ENCODE measurements at places on chromosomes 2 and 18.

- no peak for DNase-seq
Observed at GRCh38 chr18:23453680-23454058, 582 bp downstream of the RIOK3 start.

DNA sequence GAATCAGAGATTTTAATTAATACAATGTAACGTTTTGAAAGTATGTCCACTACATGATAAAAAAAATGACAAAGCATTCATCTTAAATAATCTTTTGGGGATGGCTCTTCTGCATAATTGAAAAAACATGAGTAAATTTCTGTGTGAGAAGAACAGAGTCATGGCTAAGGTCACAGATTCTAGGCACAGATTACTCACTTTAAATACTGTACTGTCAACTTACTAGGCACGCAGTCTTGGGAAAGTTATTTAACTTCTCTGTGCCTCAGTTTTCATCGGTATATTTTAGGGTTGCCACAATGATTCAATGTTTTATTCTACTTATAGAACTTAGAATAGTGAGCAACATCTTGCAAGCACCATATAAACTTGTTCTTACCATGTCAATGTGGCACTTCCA, 49.2 kb downstream of the TMEFF2 start:
- no peak for DNase-seq

- no peak for DNase-seq
Observed at GRCh38 chr2:169525434-169525833, 15.9 kb downstream of the KLHL41 start.

DNA sequence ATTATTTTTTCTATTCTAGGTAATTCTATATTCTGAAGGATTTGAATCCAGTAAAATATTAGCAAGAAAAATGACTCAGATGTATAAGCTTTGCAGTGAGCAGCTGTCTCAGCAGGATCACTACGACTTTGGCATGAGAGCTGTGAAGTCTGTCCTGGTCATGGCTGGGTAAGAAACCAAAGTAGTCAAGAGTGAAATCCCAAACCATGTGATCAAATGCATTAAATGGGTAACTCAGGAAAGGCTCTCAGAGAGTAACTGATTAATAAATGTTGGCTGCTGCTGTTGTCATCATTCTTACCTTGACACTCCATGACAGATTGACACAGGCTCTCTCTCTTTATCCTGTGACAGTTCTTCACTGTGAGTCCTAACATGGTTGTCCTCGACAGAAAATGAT, 124.1 kb downstream of the DNAH6 start:
- DNase-seq, result no peak

DNA sequence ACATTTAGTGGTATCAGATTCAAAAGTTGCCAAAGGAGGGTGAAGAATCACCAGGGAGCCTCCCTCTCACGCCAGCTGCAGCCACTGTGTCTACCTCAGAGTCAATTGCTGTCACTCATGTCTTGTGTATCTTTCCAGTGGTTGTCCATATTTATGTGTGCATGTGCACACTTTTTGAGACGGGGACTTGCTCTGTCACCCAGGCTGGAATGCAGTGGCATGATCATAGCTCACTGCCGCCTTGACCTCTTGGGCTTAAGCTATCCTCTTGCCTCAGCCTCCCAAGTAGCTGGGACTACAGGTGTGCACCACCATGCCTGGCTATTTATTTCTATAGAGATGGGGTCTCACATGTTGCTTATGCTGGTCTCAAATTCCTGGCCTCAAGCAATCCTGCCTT, 4.0 kb downstream of the MOCOS start:
- DNase-seq, result no peak

GRCh38 chr18:37711766-37712505, 146.3 kb upstream of the CELF4 start:
- no peak for DNase-seq

DNA sequence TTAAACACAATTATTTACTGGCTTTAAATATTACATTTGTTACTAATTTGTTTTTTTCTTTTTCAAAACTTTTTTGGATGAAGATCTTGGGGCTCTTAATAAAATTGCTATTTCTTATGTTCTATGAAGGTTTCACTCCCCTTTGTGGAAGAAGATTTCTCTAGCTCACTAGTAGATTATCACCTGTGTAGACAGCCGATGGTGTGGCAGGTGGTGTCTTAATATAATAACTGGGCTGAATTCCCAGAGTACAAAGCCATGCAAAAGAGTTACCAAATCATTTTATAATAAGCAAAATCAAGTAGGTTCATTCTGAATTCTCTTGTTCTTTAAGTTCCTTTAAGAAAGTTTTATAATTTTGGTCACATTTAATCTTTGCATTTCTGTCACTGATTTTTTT, 233.7 kb downstream of the CCDC102B start:
- no peak for DNase-seq

DNA sequence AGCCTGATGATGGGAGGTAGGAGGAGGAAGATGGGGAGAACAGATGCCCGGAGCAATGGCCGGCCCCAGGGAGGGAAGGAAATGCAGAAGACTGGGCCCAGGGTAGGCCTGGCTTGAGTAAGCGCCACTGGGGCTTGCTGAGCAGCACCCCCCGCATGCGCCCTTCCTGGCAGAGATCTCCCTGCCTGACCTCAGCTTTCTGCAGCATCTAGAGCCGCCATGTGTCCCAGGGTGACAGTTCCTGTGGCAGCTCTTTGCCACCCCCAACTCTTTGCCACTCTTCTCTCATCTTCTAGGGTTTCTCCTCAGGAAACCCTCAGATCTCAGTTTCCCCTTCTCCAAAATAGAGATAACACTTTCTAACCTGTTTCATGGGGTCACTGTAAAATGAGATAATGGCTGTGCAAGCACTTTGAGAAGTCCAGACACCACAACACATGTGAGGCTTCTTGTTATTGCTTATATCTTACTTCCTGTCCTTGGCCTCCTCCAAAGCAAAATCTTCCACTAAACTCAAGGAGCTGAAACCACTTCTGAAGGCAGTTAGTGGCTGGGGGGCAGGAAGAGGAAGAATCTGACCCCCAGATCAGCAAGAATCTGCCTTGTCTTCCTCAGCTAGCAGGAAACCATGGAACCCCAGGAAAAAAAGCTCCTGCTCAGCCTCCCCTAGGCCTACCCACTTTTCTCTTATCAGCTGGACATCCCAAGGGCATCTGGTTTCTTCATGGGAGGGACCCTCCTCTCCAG, 64.9 kb downstream of the EPAS1 start:
- DNase-seq, result no peak

- DNase-seq, result no peak
Observed at GRCh38 chr2:240368781-240369331, 66.6 kb upstream of the GPC1 start.

- no peak for DNase-seq
Observed at GRCh38 chr2:128628206-128628605, 309.5 kb upstream of the HS6ST1 start.

GRCh38 chr2:228699400-228699799, 517.9 kb upstream of the SPHKAP start:
- DNase-seq, result no peak

DNA sequence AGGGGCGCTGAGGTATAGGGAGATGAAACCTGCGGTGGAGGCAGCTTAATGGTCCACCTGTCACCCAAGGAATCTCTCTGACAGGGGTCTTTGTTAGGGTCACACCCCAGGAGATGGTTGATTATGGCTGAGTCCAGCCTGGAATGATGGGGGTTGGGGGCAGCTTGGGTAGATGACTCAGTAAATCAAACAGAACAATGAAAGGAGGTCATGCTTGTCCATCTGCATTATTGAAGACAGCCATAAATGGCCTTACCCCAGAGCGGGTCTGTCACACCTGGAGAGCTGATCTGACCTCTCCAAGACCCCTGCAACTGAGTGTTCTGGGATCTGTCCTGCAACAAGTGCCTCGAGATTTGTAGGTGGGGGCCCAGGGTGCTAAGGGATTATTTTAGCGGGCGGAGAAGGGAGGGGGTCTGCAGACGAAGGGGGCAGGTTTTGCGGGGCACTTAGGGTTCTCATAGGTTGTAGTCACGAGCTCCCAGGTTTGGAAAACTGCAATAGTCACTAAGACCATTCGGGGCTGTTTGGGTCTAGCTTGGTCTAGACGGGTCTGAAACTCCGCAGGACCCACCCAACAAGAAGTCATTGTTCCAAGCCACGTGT, 771 bp upstream of the IGFBP2 start:
- DNase-seq, result no peak

DNA sequence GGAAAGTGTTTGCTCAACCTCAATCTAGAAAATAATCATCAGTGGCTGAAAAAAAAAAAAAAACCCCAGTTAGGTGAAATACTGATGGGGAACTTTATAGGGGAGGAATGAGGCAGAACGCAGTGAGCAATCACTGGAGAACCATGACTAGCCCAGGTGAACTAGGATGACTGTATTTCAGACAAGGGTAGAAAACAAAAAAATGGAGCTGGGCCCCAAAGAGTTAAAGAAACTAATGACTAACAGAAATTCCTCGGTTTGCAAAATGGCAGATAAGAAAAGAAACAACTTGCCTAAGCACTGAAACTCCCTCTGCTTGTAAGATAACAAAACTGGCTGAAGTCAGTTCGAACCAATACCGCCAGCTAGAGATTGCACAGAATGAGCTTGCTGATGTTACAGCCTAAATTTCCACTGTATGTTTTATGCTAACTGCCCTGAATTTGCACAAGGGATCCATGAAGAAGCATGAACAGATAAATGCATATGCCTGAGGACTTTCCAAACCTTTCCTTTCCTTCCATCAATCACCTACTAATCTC, 245.9 kb downstream of the METTL4 start:
- no peak for DNase-seq

DNA sequence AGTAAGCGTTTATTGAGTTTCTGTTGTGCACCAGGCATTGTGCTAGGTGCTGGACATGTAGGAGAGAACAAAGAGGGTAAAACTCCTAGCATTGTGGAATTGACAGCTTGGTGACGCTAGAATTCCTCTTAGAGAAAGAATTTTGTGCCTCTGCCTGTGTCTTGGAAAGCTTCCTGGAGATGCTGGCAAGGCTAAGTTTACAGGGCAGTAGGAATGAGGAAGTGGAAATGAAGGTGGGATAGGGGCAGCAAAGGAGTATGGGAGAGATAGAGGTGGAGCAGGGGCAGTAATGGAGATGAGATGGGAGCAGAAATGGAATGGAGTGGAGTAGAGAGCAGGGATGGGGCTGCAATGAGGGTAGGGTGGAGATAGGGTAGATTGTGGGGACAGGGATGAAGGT, 29.8 kb downstream of the GPR39 start:
- DNase-seq, result no peak

GRCh38 chr2:152385650-152386049, 50.7 kb downstream of the FMNL2 start:
- no peak for DNase-seq

DNA sequence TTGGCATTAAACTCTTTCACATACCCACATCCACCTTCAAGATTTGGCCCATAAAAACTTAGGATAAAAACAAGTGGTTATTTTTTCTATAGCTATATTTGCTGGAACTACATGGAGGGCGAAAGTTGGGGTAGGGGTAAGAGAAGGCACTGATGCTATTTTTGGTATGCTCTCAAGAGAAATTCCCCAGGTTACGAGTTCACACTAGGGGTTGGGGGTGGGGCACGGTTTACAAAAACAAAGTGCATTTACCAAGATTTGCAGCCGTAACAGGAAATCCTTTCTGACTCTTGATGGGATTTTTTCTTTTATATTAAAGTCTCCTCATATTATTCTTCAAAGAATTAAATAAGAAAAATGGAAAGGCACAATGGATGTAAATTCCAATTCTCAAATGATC, 6.8 kb downstream of the SERPINE2 start:
- DNase-seq, result no peak

- DNase-seq, result no peak
Observed at GRCh38 chr2:23321751-23322150, 63.2 kb upstream of the KLHL29 start.
